Activated CD8-positive, alpha-beta T cell treated with anti-CD3 and anti-CD28 coated beads, Interleukin-2, amount 10 ng/mL, durations not matched to agents 7 days and 5 days (primary cell): ENCODE measurements at places on chromosomes 5 and 9. TPM values are rescaled to one million over a fixed set of nuclear protein-coding genes. Genes with fewer than 3 reads are reported as not detected.

GRCh38 chr9:126565336-126566128 lies 48.2 kb upstream of the LMX1B start:
- no peak overlapping the region for H3K4me3 ChIP-seq
- H3K27ac ChIP-seq = no peak overlapping the region
- no peaks in the 10 kb centered on the region for H3K4me1 ChIP-seq
- peaks cover 22% of the 10 kb centered on the region for H3K27me3 ChIP-seq

DNA sequence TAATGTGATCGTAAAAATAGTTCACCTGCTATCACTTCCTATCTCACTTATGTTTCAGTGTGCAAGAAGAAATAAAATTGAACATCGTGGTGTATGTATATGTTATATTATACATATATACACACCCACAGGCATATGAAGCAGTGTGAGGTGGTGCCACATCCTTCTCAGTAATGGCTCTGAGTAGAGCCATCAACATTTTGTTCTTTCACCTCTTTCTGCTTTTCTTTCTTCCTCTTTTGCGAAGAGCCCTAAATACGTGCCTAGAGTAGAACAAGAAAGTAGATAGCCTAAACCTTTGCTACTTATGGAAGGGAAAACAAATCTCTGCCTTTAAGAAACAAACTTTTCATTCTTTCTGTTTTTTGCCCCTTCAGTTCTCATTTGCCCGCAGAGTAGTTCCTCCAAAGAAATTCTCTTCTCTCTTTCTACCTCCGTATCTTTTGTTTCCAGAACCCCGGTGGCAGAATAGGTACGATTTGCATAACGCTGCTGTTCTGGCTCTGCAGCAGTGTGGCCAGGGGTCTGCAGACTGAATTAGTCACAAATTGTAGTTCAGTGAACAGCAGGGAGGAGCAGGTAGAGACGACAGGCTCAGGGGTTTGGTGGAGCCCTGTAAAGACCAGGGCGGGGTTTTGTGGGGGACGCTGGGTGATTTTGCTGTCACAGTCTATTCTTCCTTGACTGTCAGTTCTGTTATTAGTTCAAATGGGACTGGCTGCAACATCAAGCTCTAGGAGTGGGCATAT lies 40.5 kb upstream of the PJA2 start:
- H3K4me1 ChIP-seq = peaks cover 2% of the 10 kb centered on the region
- H3K36me3 ChIP-seq = no peaks in the 10 kb centered on the region
- no peak overlapping the region for H3K27ac ChIP-seq
- no peak for DNase-seq

TAS2R1 gene
- not detected for total RNA-seq

GRCh38 chr5:75933489-75933888 lies 149.7 kb upstream of the SV2C start:
- no peak overlapping the region for H3K4me3 ChIP-seq
- no peaks in the 10 kb centered on the region for H3K36me3 ChIP-seq
- no peak overlapping the region for H3K27ac ChIP-seq
- peaks cover 6% of the 10 kb centered on the region for H3K27me3 ChIP-seq

GDA gene
- total RNA-seq = not detected

TTF1 gene
- 35.1 TPM for total RNA-seq
